ENCODE measurements at places on chromosomes 1 and 21.

DNA sequence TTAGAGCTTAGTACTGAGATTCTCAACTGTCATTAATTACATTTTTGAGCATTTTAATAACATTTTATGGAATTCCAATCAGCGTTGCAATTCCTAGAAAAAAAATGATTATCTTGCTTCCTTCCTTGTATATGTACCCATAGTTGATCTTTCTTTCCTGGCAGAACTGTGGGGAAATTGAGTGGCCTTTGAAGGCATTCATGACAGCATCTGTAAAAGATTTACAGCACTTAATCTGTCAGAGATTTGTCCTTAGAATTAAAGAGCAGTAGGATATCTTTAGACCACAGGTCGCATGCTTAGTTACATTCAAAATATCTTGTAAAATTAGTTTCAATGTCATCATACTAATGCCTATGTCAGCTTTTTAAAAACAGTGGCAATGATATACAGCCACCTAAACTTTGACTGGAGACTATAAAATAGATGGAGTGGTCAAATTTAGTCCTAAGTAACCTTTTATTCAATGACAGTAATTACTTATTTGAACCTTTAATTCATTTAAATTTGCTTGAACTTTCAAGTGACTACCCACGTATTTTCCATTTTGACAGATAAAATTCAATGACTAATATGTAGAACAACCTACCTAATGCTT, 692.0 kb downstream of the NCAM2 start:
- peak; percentile 44 for DNase-seq

- DNase-seq: no peak
Observed at GRCh38 chr1:243447844-243448243, 192.0 kb downstream of the SDCCAG8 start.

GRCh38 chr1:167120899-167121298, 27.0 kb downstream of the STYXL2 start:
- no peak for DNase-seq

GRCh38 chr21:25296252-25296651, 311.0 kb downstream of the MRPL39 start:
- DNase-seq: no peak

GRCh38 chr1:9465640-9466039, 73.6 kb upstream of the SLC25A33 start:
- DNase-seq: no peak

DNA sequence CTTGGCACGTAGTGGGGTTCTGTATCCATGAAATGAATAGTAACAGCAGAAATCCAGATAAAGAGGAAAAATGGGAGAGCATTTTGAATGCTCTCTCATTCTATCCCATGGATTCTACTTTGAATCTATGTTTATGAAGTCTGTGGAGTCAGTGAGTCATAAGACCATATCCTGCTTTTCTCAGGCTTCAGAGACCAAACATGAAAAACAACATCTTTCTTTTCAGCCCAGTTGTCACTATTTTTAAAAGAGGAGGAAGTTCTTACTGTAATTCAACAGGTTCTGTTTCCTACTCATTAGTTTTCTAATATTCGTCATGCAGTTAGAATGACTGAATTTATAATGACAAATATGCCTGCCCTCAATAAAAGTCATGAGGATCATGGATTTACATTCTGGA, 39.4 kb upstream of the CD55 start:
- no peak for DNase-seq

GRCh38 chr1:245301921-245302320, 147.1 kb downstream of the KIF26B start:
- DNase-seq: no peak

GRCh38 chr21:25512095-25513081, 94.9 kb downstream of the MRPL39 start:
- DNase-seq: no peak

DNA sequence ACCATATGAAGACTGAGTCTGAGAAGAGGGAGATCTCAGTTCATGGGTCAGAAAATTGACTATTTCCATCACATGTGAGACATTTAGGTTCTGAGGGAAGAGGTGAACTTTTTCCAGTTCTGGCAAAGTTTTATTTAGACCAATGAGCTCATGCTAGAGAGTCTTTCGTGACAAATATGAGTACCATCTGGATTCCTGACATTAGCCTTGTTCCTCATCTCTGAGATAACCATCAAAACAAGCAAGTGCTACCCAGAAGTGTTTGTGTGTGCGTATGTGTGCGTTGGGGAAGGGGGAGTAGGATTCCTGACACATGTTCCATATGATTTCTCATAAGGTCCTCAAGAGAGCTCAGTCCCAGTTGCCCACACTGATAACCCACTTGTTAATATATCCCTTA, 120.6 kb downstream of the FASLG start:
- no peak for DNase-seq

- DNase-seq: no peak
Observed at GRCh38 chr1:62391369-62391971, 45.4 kb upstream of the USP1 start.

DNA sequence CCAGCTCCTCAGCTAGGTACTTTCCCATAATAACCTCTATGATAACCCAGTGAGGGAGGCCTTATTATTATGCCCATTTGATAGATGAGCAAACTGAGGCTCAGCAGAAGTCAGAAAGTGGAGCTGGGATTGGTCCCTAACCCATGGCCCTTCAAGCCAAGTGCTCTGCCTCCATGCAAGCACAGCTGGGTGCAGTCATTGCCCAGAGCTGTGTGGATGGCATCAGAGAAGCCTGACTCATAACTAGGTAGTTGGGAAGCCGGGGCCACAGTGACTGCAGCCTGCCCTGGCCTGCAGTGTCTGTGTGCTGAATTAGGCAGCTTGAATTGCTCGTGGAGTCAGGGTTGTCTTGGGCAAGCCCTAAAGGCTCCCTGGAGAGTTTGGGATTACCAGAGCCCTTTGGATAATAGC, 89.9 kb upstream of the SLC2A1 start:
- DNase-seq: no peak

- DNase-seq: no peak
Observed at GRCh38 chr1:117176579-117176978, 34.1 kb downstream of the VTCN1 start.

DNA sequence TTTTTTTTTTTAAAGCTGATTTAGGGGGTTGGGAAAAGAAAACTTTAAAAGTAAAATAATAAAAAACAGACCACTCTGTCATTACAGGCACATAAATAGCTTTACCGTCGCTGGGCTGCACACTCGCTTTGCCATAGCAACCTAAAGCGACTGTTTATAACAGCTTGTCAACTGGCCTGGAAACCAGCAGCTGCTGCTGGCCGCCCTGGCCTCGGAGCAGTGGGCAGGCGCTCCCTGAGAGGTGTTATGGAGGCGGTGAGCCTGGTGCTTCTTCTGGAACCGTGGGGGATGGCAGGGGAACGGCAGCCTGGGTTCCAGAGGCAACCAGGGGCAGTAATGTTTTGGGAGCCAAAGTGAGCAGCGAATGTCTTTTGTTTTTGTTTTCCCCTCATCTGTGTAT, 45.7 kb downstream of the ATP2B4 start:
- no peak for DNase-seq

GRCh38 chr1:180912801-180913565, at the start of gene KIAA1614:
KIAA1614 (plus strand) TSS chr1:180912897; CDS start chr1:180913244, 347 bp downstream.
- DNase-seq: peak; percentile 29

GRCh38 chr1:228835456-228835855, 100.2 kb downstream of the RHOU start:
- no peak for DNase-seq

DNA sequence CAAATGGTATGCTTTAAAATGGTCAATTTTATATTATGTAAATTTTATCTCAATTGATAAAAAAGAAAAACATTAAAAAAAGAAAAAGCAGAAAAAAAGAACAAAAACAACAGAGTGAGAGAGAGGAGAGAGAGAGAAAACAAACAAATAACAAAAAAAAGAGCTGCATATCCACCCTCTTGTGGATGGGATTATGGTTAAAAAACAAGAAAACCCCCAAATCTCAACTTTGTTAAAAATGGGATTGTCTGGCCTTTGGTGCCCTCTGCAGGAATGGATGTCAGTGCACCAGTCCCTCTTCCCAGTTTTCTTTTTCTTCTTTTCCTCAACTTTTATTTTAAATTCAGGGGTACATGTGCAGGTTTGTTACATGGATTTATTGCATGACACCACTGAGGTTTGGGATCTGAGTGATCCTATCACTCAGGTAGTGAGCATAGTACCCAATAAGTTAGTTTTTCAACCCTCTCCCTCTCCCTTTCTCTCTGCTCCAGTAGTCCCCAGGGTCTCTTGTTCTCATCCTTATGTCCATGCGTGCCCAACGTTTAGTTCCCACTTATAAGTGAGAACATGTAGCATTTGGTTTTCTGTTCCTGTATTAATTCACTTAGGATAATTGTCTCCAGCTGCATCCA, 28.1 kb downstream of the RNF187 start:
- DNase-seq: no peak

- DNase-seq: no peak
Observed at GRCh38 chr1:92476071-92476631, 10.6 kb downstream of the GFI1 start.

DNA sequence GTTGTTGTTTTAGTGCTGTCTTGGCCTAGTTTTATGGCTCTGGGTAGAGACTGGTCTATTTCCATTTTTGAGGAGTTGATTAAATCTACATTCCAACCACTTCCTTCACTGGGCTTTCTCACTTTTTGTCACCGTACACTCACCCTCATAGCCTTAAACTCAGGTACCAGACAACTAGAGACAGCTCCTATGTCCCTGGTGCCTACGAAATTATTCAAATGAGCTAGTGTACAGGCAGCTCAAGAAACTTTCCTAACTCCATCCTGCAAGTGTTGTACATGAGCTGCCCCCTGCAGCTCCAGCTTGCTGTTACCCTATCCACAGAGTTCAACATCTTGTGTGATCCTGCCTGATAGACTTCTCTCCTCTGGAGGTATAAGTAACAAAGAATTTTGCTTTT, 704.8 kb upstream of the RGS18 start:
- no peak for DNase-seq

DNA sequence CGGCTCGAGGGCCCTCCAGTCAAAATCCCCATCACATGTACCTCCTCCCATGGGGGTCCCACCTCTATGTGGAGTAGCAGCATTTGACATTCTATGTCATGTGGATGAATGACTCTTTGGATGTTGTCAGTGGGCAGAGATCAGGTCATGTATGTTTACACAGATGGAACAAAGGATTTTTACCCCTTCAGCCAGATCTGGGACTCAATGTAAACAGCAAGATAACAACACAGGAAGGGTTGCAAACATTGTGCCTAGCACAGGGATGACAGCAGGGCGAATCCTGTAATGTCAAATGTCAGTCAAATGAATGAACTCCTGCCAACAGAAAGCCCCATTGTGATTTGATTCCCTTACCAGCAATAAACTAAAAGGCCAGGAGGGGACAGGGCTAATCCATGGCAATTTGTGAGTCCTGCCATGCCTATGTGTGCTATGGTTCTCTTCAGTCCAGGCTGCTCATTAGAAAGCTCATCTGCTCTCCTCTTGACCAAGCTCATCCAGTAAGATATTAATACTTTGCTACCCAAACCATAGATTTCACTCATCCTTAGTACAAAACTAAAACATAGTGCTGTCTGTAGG, 60.3 kb downstream of the PGBD5 start:
- no peak for DNase-seq

DNA sequence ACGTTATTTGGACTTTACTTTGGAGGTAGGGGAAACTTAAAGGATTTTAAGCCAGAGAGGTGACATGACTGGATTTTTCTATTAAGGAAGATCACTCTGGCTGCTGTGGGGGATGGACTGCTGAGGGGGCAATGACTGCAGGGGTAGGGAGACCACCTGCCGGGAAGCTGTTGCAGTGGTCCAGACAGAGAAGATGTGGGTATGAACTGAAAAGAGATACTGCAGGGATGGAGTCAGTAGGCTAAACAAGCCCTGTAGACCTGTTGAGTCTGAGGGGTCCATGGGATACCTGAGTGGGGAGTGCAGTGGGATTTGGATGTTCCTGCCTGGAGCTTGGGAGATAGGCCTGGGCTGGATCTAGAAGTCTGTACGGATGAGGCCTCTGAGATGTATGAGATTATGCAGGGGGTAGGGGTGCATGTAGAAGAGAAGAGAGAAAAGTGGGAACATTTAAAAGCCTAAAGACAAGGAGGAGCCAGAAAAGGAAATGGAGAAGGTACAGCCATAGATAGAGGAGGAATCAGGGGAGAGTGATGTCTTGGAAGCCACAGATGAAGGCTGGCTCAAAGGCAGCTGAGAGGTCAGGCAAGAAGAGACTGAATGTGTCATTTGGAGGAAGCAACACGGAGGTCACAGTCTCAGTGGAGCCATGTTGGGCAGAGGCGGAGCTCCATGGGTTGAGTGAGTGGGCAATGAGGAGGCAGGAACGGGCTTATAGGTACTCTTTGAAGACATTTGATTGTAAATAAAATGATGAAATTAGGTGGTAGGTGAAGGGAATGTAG, 25.9 kb upstream of the KCNA2 start:
- DNase-seq: no peak
